ENCODE measurements at places on chromosomes 1 and 21.

DNA sequence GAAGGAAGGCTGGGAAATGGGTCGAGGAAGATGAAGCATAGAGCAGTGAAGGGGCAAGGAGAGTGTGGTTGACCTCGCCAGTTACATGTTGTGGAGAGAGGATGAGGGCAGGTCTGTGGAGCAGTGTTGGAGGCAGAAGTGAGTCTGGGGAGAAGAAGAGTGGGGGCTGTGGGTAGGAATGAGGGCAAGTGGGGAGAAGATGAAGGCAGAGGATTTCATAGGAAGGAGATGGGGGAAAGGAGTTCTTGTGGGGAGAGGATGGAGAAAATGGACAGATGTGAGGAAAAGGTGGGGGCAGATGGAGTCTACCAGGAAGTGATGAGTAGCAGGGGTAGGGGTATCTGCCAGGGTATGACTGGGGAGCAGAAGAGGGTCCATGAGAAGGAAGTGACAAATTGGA, 3.6 kb downstream of the ARMH1 start:
- no peak for DNase-seq

DNA sequence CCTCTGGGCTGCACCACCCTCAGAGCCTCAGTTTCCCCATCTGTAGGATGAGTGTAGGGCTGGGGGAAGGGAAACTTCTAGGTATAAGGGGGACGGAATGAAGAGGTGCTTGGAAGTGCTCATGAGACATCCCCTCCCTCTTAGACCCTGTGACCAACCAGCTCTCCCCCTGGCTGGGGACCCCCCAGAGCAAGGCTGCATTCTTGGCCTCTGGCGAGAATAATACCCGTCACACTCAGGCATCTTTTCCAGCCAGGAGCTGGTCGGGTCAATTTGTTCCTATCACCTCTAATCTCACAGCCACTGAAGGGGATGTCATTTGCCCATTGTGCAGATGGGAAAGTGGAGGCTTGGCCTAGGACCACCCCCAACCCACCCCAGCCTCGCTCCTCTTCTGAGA, 443.0 kb downstream of the PTPRU start:
- DNase-seq = no peak

DNA sequence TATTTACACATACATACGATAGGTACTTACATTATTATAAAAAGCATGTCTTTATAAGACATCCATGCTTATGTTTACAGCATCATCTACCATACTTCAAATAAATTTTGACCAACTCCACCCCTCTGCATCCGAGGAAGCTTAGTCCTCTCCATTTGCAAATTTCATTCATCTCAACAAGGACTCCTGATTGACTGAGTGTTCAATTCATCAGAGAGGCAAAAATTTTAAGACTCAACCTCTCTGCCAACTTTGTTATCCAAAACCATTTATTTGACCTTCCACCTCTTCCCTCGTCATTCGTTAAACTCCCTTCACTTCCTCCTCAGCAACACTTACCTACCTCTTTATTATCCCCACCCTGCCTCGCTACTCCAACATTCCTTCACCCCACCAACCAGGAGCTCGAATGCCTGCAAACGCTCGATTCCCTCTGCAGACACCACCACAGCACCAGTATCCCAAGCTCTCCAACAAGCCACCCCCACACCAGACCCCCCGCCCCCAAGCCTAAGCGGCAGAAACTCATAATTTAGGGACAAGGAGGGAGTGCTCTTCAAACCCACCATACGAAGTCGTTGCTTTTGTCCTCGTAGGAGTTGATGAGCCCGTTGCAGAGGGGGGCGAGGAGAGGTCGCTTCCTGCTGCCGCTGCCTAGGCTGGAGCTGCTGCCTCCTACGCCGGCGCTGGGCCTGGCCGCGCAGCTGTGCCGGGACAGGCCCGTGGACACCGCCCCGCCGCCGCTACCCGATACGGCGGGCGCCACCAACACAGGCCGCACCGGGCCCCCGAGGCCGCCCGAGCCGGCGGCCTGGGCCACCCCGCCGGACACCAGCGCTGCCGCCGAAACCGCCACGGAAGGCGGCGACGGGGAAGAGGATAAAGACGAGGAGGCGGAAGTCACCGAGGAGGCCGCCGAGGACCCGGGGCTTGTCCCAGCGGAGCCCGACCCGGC, 803 bp downstream of the COP1 start:
- peak; percentile 28 for DNase-seq

- no peak for DNase-seq
Measured at GRCh38 chr1:182953826-182954225, 860 bp upstream of the SHCBP1L start.

GRCh38 chr1:18116777-18117176, 9.2 kb downstream of the IGSF21 start:
- DNase-seq = no peak

- no peak for DNase-seq
Measured at GRCh38 chr1:82225421-82226185, 424.9 kb downstream of the ADGRL2 start.

GRCh38 chr1:206451134-206451686, 19.1 kb upstream of the IKBKE start:
- DNase-seq = no peak

DNA sequence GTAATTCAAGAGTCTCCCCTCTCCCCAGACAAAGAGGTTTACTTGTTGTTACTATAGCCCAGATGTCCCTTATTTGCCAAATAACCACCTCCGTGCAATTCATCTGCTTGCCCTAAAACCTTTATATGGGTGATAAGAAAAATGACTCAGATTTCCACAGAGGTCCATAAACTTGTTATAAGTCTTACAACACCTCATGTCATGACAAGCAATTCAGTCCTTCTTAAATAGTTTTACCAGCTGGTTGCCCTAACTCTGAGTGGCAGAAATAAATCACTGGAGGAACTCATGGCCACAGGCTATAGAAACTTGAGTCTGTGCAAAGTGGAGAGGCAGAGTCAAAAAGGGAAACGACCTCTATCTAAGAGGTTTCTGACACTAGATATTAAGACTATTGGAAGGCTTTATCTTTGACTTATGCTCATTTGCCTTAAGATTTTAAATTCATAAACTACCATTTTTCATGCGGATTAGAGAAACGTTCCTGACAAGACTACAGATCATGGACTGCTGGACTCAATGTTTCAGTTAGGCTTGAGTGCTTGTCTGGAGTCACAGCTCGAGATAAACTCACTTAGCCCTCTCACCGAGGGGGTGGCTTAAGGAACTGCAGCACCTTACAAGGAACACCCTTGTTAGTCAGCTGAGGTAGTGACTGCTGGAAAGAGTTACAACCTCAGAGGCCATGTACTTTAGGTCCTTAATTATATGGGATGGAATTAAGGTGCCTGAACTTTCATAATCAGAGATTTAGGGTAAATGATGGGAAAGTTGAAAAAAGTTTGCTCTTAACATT, 662.5 kb upstream of the USP24 start:
- DNase-seq = no peak

DNA sequence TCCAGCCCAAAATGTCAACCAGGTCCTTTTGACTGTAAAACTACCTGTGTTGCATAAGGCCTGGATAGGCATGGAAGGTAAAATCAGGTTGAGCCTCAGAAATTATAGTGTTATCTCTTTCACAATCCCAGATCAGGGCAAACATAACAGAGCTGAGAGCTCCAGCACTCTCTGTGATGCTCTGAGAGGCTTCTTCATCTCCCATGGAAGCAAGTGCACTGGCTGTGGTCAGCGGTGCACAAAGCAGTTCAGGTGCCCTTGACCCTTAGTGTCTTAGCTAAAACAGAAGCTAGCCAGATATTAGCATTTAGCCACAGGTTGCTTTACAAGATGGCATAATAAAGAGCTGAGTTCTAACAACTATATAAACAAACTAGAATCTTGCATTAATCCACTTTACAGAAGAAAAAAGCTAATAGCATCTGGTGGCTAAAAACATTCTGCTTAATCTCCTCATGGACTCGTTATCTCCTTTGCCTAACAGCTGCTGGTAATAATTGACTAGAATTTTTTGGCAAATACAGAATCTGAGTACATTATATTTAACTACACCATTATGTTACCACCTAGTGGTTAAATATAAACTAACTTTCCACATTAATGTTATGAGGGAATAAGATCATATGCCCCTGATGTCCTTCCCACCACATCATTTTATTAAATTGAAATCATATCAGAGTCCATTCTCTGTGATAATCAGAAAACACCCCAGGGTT, 25.6 kb upstream of the POGK start:
- no peak for DNase-seq

DNA sequence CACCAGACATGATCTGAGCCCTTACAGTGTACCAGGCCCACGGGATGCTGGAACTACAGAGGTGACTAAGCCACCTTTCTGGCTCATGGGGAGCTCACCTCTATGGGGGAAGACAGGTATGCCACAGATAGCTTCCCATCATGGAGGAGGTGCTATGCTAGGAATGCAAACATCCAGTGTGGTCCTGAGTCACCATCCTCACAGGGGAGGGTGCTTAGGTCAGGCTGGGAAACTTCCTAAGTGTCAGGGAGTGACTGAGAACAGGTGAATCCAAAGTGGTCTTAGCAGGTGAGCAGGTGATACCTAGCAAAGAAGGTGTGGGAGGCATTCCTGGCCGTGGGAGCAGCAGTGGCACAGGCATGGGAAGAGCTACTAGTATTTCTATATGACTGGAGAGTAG, 8.6 kb upstream of the RASSF5 start:
- DNase-seq = no peak

DNA sequence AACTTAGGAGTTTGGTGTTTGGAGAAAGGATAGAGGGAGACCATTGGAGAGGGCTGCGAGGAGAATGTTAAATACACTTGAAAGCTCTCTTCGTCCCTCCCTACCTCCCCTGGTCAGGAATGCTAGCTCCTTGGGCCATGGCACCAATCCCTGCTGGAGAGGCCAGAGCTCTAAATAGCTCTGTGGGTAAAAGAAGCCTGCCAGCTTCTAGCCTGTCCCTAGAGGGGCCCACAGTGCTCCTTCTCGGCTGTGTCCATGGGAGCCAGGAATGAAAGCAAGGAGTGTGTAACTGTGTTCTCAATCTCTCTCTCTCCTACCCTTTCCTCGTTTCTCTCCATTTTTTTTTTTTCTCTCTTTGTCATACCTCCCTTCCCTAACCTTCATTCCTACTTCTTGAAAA, at the start of gene CCDC190:
Gene CCDC190, minus strand, starts transcription at position 75 of the 400 bp plus-strand sequence. CDS start 1,529 bp downstream, outside the sequence.
- DNase-seq = no peak

GRCh38 chr1:247322442-247322841, 9.2 kb downstream of the ZNF496 start:
- no peak for DNase-seq

- no peak for DNase-seq
Measured at GRCh38 chr1:87279536-87279875, 49.2 kb upstream of the LMO4 start.

GRCh38 chr1:53600561-53600960, 138.4 kb downstream of the GLIS1 start:
- DNase-seq = no peak

DNA sequence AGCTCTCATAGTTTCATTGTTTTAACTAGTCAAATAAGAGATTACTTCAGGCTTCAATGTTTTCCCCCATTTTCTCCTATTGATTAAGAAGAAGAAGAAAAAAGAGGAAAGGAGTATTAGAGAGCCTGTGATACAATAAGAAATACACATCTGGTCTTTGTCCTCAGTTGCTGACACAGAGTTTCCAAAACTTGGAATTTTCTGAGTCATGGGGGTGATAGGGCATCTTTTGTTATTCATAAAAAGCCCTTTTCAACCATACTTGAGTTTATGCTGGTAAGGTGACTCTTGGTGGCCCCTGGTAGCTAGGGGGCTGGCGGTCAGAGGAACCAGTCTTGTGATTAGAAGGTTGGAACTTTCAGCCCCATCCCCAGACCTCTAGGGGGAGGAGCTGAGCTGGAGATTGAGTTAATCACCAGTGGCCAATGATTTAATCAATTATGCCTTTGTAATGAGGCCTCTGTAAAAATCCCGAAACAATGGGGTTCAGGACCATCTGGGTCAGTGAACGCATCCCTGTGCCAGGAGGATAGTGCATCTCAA, 28.9 kb upstream of the KLF18 start:
- DNase-seq = no peak

DNA sequence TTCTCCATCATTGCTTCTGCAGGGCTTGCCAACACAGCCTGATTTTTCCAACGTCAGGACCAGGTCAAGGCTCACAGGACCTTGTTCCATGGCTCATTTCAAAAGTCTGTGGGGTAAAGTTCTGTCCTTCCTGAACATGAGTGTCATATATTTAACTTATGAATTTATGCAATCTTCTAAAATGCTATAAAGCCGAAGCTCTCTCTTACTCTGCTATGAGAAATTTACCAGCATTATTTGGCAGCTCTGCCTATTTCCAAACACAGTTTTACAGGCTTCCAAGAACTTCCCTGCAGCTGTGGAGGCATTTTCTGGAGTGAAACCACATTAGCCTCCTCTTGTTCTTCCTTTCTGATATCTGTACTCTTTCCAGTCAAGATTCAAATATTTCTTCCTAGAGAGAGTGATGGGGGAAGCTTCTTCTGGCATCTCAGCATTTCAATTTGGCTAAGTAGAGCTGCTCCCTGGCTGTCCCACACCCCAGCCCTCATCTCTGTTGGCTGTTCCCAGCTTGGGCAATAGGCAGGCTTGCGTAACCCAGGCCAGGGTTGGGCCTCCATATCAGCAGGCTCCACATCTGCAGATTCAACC, 15.6 kb upstream of the HMGCS2 start:
- no peak for DNase-seq

- no peak for DNase-seq
Measured at GRCh38 chr1:201781437-201781836, 47.5 kb upstream of the IPO9 start.

DNA sequence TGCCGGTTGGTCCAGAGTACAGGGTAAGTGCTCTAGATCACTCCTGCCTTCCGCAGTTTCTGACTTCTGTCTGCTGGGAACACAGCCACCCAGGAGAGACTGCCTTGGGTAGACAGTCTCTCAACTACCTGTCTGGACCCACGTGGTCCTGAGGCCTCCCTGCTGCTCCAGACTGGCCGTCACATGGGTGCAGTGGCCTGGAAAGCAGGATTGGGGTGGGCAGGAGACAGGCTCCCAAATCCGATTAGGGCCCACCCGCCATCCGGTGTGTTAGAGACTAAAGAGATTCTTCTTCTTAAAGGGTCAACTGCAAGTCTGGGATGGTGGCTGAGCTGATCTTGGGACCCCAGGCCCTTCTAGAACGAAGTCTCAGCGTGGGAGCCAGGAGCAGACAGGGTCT, 105.5 kb downstream of the EBNA1BP2 start:
- no peak for DNase-seq

GRCh38 chr1:182595641-182596240, 6.7 kb upstream of the RNASEL start:
- DNase-seq = peak; percentile 48

All from activated naive CD4-positive, alpha-beta T cell (primary cell).